GM23338 (cell line): ENCODE measurements at places on chromosomes 13 and 19. TPM values are rescaled to one million over a fixed set of nuclear protein-coding genes. Genes with fewer than 3 reads are reported as not detected.

The ADGRE1 gene
- not detected in 2 replicates for total RNA-seq

- DNase-seq = no peak
- no peak overlapping the region for H3K4me3 ChIP-seq
- H3K27me3 ChIP-seq = no peaks in the 10 kb centered on the region
- H3K36me3 ChIP-seq = no peaks in the 10 kb centered on the region
- H3K4me1 ChIP-seq = peaks cover 4% of the 10 kb centered on the region; the same call in 1 of the 2 replicates
Observed at GRCh38 chr13:30301827-30302226, 5.5 kb downstream of the KATNAL1 start.

DNA sequence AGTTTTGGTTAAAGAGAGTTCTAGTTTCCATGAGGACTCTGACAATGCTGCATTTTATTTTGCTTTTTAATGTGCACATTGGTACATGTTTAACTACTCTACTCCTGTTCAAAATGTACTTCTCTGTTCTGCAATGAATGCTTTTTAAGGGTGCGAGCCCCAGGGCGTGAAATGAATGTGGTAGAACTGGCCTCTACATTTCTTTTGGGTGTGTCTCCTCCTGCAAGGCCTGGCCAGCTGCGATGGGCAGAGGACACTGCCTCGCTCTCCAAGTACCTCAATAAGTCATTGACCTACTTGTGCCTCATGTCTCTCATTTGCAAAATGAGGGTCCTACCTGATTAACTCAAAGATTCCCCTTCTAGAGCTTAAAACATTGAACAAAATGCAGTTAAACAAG lies 6.7 kb downstream of the RGS9BP start:
- H3K27me3 ChIP-seq = peaks cover 19% of the 10 kb centered on the region
- 0 out of 2 replicates have a peak, but pooled peaks cover 2% of the 10 kb centered on the region for H3K4me1 ChIP-seq
- DNase-seq = no peak
- no peak overlapping the region for H3K4me3 ChIP-seq
- no peak overlapping the region for H3K27ac ChIP-seq

DNA sequence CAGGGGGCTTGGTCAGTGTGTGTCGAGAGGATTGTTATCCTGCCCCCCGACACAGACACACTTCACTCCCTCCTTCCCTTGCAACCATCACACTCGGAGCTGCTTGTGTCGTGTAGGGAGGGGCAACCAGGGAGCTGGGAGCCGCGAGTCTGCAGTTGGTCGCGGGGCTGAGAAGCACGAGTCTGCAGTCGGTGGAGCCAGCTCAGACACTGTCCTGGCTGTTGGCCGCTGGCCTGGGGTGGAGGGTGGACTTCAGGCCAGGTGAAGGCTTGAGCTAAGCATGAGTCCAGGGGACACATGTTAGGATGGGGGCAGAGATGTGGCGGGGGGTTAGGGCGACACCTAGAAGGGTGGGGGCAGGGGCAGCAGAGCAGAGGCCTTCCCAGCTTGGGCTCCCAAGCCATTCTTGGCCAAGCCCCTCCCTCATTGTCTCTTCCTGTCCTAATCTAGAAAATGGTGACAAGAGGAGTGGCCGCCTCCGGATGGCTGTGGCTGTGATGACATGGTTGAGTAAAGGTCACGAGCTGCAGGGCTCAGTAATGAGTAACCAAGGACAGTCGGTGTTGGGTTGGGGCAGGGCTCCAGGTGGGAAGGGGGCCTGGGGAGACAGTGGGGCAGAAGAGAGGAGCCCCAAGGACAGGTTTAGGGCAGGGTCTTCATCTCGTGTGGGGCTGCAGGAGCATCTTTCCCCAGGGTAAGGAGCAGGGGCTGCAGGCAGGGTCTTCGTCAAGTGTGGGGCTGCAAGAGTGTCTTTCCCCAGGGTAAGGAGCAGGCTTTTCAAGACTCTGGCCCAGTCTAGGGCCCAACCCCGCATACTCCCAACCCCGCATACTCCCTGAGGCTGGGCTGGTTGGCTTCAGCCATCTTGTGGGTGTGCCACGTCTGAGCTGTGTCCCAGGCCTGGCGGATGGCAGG lies 8.6 kb downstream of the PPP5C start:
- peaks cover 27% of the 10 kb centered on the region for H3K36me3 ChIP-seq
- H3K4me3 ChIP-seq = no peak overlapping the region
- H3K27ac ChIP-seq = no peak overlapping the region
- no peaks in the 10 kb centered on the region for H3K27me3 ChIP-seq
